ENCODE measurements at places on chromosomes 3 and 15.
A peak's percentile ranks its signal among the peaks of the same experiment; 100 is the strongest.

DNA sequence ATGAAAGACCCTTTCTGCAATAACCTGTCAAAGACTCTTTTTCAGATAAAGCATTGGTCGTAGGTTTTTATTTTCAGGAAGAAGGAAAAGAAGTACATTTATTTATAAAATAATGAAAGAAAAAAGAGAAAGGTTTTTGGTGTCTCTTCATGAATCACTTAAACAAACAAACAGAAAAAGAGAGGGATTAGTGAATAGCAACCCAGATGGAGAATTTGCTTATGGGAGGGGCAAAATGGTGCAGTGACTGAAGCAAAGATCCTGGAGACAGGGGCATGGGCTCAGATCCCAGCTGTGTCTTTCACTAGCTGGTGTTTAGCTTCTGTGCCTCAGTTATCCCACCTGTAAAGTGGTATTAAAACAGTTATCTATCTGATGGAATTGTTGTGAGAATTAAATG, 78.6 kb upstream of the PFN2 start:
- DNase-seq = no peak

DNA sequence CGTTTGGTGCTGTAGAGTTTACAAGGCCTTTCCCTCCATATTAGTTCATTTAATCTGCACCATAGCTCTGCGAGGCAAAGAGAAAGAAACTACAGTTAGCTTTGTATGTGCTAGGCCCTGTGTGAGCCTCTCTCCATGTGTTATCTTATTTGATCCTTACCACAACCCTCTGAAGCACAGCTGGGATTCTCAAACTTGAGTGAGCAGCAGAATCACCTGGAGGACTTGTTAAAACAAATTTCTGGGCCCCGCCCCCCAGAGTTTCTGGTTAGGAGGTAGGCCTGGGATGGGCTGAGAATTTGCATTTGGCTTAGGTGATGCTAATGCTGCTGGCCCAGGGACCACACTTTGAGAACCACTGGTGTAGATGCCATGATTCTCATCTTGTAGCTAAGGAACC, 12.3 kb downstream of the CA12 start:
- no peak for DNase-seq

- no peak for DNase-seq
Observed at GRCh38 chr3:148168347-148168746, 529.4 kb upstream of the AGTR1 start.

GRCh38 chr3:45498532-45498931, 96.0 kb upstream of the LIMD1 start:
- no peak for DNase-seq

DNA sequence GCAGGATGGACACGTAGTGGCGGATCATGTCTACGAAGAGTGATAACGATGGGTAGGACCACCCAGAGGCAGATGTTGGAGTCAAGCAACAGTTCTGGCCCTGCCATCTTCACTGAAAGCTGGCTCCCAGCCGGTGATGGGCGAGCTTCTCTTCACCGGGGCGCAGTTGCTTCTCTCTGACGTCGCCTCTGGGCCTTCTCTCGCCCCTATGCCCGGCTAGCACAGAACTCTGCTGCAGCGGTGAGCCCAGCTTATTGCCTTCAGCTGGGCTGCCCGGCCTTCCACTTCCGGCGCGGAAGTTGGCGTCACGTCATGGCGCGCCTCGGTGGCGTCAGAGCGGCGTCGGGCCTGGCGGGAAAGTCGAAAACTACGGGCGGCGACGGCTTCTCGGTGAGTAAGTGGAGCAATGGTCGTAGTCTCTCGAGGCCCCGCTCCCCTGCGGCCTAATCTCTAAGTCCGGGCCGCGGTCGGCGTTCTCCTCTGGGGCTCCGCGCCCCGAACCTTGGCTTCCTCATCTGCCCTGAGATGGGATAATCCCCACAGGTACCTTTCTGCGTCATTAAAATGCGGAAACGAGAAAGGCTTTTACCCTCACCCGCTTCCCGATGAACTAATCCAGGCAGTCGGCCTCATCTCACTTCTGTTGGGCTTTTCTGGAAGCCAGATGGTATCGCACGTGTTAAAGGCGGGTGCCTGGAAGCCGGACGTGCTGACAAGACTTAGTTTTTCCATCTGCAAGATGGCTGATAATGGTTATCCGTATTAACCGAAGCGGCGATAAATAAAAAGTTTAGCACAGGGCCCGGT, at the start of gene FANCD2:
Gene FANCD2, plus strand, starts transcription at position 354 of the 807 bp plus-strand sequence. CDS start 2,221 bp downstream, outside the sequence.
- no peak for DNase-seq

- DNase-seq = no peak
Observed at GRCh38 chr15:69606921-69607500, 154.4 kb downstream of the RPLP1 start.

DNA sequence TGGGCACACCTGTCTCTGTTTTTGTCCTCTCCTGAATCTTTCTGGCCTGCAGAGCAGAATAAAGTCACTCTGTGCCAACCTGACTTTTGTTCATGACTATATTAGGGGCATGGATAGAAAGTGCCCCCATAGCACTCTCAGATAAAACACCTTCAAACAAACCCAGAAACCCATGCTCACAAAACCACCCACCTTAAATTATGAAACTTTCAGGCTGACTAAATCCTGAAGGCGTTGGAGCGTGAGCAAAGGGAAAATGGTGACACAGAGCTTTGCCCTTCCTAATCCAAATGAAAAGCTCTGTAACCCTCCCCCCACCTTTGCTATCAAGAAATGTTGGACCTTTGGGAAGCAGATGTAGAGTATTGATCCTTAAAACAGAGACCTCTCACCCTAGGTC, 138.9 kb downstream of the IGF1R start:
- no peak for DNase-seq

- no peak for DNase-seq
Observed at GRCh38 chr15:85718271-85718971, 76.3 kb downstream of the KLHL25 start.

GRCh38 chr3:185250247-185250646, 3.6 kb downstream of the EHHADH start:
- peak; percentile 87 for DNase-seq

GRCh38 chr3:129360705-129361460, 67.6 kb downstream of the EFCAB12 start:
- DNase-seq = no peak

GRCh38 chr3:45235409-45235808, 9.3 kb upstream of the TMEM158 start:
- DNase-seq = no peak

GRCh38 chr3:126551121-126551838, 7.5 kb downstream of the C3orf22 start:
- DNase-seq = no peak

GRCh38 chr3:171970301-171970788, 69.0 kb upstream of the FNDC3B start:
- DNase-seq = no peak

GRCh38 chr3:52162250-52162872, 8.1 kb upstream of the POC1A start:
- no peak for DNase-seq

- DNase-seq = peak; percentile 62
Observed at GRCh38 chr3:195102609-195103467, 168.1 kb downstream of the XXYLT1 start.

GRCh38 chr15:31169558-31169957, 68.0 kb upstream of the TRPM1 start:
- DNase-seq = no peak

- DNase-seq = no peak
Observed at GRCh38 chr3:13951184-13951583, 71.3 kb upstream of the WNT7A start.

Data from epithelial cell of proximal tubule (primary cell).